LNCaP clone FGC (cell line): ENCODE measurements at places on chromosomes 7 and 10.

GRCh38 chr10:1048349-1048731 is 579 bp downstream of the IDI1 start:
- DNase-seq, result no peak

GRCh38 chr7:44103566-44103922 is 601 bp upstream of the AEBP1 start:
- DNase-seq, result no peak

GRCh38 chr10:9450801-9451200 is 1396.3 kb downstream of the GATA3 start:
- no peak for DNase-seq

DNA sequence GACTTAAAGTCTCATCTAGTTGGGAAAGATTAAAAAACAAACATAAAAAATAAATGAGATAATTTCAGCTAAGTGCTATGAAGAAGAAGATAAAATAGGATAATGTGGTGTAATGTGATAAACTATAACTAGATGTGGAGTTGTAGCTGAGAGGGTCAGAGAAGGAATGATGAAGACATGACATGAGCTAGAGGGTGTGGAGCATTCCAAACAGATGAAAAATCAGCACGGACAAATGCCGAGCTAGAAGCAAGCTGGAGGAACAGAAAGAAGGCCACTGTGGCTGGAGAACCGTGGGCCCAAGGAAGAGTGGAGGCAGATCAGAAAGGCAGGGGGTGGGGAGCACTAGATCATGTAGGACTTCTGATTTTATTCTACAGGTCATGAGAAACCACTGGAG is 70.6 kb downstream of the CDK6 start:
- no peak for DNase-seq

- DNase-seq, result no peak
Measured at GRCh38 chr10:5949009-5949759, 28.2 kb downstream of the IL15RA start.

- DNase-seq, result peak; percentile 51
Measured at GRCh38 chr10:77328272-77328816, 309.3 kb downstream of the KCNMA1 start.

- peak; percentile 18 for DNase-seq
Measured at GRCh38 chr7:71735961-71736556, 604.1 kb downstream of the GALNT17 start.

GRCh38 chr7:26862834-26863233 is 1.6 kb downstream of the SKAP2 start:
- no peak for DNase-seq

DNA sequence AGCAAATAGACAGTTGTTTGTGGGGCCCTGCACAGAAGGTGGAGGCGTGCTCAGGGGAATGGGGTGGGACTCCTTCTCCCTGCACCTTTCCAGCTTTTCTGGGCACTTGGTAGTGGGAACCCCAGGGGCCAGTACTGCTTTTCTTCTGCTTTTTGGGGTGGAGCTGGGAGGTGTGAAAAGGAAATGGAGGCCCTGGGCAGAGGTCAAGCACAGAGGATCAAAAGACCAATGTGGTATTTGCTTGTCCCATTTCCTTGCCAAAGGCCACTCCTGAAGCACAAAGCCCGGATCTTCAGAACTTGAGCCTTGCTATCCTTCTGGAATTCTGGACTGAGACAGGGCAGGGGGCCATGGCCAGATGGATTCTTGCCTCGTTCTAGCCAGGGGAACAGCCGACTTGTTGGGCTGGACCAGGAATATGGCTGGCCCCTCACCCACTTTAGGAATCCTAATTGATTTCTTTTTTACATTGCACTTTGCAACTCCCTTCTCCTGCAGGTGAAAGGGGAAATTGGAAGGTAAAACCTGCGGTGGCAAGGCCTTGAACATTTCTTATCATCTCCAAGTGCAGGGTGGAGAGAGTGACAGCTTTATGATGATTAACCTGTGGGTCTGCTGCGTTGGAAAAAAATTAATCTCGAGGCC is 26.5 kb downstream of the ADRA2A start:
- no peak for DNase-seq

- DNase-seq, result no peak
Measured at GRCh38 chr7:24384362-24385030, 100.5 kb downstream of the NPY start.

DNA sequence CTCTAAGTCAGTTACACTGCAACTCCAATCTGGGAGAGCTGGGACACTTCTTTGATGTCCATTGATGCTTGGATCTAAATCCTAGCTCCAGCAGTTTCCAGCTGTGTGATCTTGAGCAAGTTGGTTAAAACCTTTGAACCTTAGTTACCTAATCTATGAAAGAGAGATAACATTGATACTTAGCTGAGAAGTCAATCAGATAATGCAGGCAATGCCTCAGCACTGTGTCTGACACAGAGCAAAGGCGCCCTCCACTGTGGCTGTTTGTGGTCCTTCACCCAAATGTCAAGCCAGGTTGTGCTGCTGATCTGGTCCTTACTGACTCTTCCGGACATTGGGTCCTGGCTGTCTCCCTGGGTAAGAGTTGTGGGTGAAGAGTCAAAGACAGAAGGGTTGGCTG is 20.2 kb downstream of the DNTT start:
- no peak for DNase-seq

DNA sequence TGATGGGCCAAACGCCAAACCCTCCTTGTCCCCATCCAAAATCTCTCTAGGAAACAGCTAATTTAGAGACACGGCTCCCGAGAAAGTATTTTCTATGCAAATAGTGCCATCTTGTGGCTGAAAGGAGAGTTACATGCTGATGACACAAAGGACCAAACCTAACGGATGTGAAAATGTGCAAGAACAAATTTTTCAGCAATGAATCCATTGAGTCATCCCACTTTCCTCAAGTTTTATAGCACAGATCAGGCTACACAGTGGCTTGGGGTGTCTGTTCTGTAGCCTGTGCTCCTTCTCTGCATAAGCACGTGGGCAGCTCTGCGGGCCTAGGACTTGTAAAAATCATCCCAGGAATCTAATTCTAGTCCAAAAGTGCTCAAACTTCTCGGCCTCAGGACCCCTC is 154.8 kb upstream of the PRR15 start:
- peak; percentile 18 for DNase-seq

GRCh38 chr7:33395340-33395739 is 266.0 kb downstream of the BBS9 start:
- no peak for DNase-seq

- DNase-seq, result no peak
Measured at GRCh38 chr10:2262333-2262732, 525.0 kb upstream of the ADARB2 start.

- no peak for DNase-seq
Measured at GRCh38 chr7:99994819-99995218, 19.0 kb upstream of the AZGP1 start.

- DNase-seq, result no peak
Measured at GRCh38 chr7:513521-514166, 6.0 kb downstream of the PDGFA start.

GRCh38 chr10:3813986-3814837 is 29.2 kb upstream of the KLF6 start:
- DNase-seq, result no peak

GRCh38 chr10:14572811-14573210 is 201.9 kb downstream of the FAM107B start:
- DNase-seq, result no peak

- no peak for DNase-seq
Measured at GRCh38 chr7:44438816-44439215, 51.6 kb downstream of the NUDCD3 start.

GRCh38 chr7:108285003-108285368 is 154.8 kb upstream of the LAMB4 start:
- DNase-seq, result no peak

- DNase-seq, result no peak
Measured at GRCh38 chr7:92528958-92529264, 316 bp downstream of the RBM48 start.

- no peak for DNase-seq
Measured at GRCh38 chr7:29883462-29884398, 77.4 kb downstream of the WIPF3 start.

- DNase-seq, result no peak
Measured at GRCh38 chr7:22124941-22125340, 179.2 kb upstream of the CDCA7L start.

DNA sequence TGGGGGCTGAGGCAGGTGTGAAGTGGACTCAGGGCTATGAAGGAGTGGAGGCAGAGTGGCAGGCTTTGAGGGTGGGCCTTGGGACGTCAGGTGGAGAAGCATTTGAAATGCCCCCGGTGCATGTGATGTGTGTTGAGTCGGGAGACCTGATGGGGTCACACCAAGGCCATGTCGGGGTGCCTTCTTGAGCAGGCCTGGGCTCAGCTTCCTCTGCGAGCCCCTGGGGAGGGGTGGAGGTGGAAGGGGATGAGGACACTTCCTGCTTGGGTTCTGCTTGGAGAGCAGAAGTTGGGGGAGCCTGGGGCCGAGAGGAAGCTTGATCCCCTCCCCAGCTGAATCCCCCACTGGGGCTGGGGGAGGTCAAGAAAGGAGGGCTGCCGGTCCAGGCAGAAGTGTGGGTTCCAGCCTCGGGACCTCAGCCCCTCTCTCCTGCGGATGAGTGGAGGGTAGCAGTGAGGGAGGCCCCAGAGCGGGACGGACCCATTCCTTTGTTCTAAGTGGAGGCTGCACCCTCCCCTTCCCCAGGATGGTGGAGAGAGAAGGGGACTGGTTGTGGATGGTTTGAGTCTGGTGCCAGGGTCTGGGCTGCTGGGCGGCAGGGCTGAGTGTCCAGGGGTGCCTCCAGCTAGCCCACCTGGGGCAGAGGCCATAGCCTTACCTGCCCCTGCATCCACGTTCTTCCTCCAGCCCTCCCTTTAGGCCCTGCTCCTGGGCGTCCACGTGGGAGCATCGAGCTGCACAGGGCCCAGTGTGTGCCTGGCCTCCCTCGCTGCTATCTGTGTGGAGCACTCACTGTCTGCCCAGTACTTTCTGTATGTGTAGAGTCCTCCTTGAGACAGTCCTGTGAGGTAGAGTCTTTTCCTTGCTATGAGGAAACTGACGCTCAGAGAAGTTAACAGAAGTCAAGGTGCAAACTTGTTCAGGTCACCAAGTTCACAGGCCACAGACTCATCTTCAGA is 36.7 kb downstream of the PRF1 start:
- DNase-seq, result no peak

- DNase-seq, result no peak
Measured at GRCh38 chr10:127888521-127889312, 4.0 kb downstream of the CLRN3 start.

- DNase-seq, result no peak
Measured at GRCh38 chr7:2804227-2804763, 39.8 kb downstream of the GNA12 start.

GRCh38 chr10:61952028-61952674 is 50.7 kb downstream of the ARID5B start:
- DNase-seq, result no peak

DNA sequence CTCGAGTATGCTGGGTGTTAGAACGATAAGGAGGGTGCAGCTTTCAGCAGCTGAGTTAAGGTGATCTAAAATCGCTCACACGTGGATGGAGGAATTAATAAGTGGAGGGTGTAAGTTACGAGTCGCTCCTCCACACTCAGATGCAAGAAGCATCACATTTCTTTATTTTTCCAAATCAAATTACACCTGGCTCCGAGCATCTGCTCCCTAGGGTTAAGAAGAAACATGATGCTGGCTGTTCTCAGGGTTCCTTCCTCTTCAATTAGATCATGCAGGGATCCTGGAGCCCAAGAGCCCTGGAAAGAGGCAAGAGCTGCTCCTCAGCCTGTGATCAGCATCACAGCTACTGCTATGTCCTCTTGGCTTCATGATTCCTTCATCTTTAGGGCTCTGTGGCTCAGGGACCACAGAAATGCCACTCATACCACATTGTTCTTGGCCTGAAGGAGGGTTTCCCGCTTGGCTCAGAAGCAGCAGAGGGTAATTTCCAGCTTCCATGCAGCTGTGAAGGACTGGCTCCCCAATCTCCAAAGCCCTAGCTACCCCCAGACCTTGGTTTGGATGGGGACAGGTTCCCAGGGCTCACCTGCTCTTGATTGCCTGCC is 235.9 kb upstream of the ZNF32 start:
- DNase-seq, result no peak

DNA sequence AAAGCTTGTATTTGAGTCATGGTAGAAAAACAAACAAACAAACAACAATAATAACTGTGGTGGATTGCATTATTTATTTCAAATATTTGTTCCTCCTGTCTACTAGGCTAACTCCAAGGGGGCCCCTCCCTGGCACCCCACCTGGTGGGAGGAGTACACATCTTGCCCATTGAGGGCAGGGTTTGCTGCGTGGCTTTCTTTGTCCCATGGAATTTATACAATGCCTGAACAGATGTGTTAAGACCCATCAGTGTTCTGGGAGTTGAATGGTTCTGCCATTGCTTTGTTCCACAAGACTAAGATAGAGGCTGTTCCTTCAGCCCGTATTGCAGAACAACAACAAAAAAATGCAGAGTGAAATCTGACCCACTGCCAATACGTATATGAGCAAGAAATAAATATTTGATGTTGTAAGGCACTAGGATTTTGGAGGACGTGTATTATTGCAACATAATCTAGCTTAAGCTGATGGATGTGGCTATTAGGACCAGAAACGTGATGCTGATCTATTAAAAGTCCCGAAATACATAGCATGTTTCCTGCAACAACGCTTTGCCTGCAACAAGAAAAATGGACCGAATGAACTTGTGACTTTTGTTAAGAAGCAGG is 119.1 kb upstream of the JCAD start:
- no peak for DNase-seq

GRCh38 chr10:69007260-69007659 is 18.7 kb downstream of the KIFBP start:
- no peak for DNase-seq

DNA sequence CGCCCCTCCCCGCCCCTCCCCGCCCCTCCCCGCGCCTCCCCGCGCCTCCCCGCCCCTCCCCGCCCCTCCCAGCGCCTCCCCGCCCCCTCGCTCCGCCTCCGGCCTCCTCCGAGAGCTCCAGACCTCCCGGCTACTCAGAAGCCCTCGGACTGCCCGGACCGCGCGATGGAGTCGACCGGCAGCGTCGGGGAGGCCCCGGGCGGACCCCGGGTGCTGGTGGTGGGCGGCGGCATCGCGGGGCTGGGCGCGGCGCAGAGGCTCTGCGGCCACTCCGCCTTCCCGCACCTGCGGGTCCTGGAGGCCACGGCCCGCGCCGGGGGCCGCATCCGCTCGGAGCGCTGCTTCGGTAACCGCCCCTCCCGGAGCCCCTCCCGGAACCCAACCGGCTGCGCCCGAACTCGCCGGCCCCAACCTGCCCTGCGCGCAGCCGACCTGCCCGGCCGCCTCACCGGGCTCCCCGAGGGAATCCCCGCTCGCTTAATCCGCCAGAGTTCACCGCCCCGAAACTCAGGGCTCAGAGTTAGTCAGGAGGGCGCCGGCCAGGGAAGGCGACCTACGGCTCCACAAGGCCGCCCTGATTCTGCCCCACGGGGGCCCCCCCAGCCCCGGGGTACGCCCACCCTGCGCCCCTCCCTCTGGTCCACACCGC is at the start of gene PAOX:
Gene PAOX, plus strand, starts transcription at position 111 of the 649 bp plus-strand sequence. Its CDS starts 55 bp downstream, at position 166.
- DNase-seq, result no peak

GRCh38 chr10:58044072-58044471 is 223.6 kb downstream of the IPMK start:
- DNase-seq, result no peak
